ENCODE measurements at places on chromosomes 3 and 15. TPM values are rescaled to one million over a fixed set of nuclear protein-coding genes. Genes with fewer than 3 reads are reported as not detected.

DNA sequence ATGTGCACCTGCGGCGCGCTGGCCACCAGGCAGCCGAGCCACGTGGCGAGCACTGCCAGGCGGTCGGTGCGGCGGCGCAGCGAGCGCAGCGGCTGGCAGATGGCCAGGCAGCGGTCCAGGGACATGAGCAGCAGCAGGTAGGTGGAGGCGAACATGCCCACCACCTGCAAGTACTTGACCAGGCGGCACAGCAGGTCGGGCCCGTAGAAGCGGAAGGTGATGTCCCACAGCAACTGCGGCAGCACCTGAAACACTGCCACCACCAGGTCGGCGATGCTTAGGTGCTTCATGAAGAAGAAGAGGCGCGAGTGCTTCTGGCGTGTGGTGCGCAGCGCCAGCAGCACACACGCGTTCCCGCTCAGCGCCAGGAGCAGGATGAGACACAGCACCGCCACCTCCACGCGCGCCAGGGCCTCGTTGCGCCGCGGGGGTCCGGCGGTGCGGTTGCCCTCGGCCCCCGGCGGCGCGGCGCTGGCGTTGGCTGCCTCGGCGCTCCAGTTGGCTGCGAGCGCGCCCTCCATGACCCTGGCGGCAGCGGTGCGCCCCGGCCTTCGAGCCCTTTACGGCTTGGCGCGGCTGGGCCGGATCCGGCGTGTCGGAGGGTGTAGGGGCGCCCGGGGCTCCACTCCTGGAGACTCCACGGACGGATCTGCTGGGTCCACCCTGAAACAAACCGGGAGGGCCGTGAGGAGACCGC lies 1.6 kb downstream of the OXTR start:
- H3K27me3 ChIP-seq: no peaks in the 10 kb centered on the region
- H3K36me3 ChIP-seq: no peaks in the 10 kb centered on the region
- peaks cover 9% of the 10 kb centered on the region for H3K4me1 ChIP-seq
- DNase-seq: no peak

DNA sequence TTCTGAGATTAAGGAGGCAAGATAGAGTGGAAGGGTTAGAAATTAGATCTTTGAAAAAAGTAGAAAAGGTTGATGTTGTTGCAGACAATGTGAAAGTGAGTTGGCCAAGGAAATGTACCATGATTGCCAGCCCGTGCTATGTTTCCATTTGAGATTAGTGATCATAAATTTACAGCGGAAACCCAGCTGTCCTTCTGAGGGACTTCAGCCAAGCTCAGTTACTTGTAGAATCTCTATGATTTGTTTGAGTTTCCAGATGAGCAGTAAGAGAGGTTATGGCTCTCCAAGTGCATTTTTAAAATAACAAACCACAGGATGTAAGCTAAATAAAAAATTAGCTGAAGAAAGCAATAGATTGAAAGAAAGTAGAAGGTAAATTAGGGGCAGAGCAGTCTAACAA lies 54.2 kb upstream of the RBMS3 start:
- H3K36me3 ChIP-seq: no peaks in the 10 kb centered on the region
- no peaks in the 10 kb centered on the region for H3K4me1 ChIP-seq
- H3K27me3 ChIP-seq: no peaks in the 10 kb centered on the region
- no peak overlapping the region for H3K27ac ChIP-seq
- H3K4me3 ChIP-seq: no peak overlapping the region

DNA sequence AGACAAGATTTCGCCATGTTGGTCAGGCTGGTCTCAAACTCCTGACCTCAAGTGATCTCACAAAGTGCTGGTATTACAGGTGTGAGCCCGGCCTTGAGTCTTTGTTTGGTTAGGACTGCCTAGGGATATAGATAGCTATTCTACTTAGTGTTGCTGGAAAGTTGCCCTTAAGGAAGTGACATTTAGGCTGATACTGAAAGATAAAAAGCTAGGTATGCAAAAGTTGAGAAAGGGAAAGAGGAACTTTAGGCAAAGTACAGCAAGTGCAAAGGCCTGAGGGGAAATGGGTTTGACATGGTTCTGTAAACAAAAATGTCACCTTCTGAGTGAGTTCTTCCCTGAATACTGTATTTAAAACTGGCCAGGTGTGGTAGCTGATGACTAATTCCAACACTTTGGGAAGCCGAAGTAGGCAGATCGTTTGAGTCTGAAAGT lies 111.5 kb downstream of the ZNF609 start:
- no peaks in the 10 kb centered on the region for H3K27me3 ChIP-seq
- H3K4me1 ChIP-seq: peaks cover 19% of the 10 kb centered on the region
- peak overlapping the region; percentile 68 for H3K27ac ChIP-seq

- no peak overlapping the region for H3K27ac ChIP-seq
- no peak for DNase-seq
- H3K27me3 ChIP-seq: no peaks in the 10 kb centered on the region
- no peaks in the 10 kb centered on the region for H3K36me3 ChIP-seq
Measured at GRCh38 chr15:63075984-63076713, 33.6 kb downstream of the TPM1 start.

GRCh38 chr15:39631357-39631756 lies 50.5 kb downstream of the THBS1 start:
- H3K4me3 ChIP-seq: no peak overlapping the region
- H3K4me1 ChIP-seq: no peaks in the 10 kb centered on the region
- no peaks in the 10 kb centered on the region for H3K36me3 ChIP-seq
- DNase-seq: no peak
- H3K27me3 ChIP-seq: no peaks in the 10 kb centered on the region

DNA sequence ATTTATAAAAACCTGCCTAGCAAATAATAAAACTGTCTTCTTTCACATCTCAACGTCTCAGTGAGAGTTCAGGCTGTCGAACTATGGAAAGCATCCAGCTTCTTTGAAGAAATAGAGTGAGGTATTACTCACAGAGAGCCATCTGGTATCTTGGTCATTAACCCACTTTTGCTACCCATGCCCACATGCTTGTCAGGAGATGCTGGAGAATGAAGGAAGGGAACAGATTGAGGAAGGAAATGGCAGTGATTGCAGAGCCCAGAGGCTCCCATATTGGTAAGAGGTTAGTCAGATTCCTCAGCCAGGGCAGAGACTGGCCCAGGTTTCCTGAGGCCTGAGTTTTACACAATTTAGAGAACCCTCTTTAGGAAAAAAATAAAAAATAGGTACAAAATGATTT lies 119.1 kb downstream of the B3GALNT1 start:
- no peak overlapping the region for H3K27ac ChIP-seq
- H3K27me3 ChIP-seq: no peaks in the 10 kb centered on the region
- H3K4me3 ChIP-seq: no peak overlapping the region
- H3K4me1 ChIP-seq: no peaks in the 10 kb centered on the region
- H3K36me3 ChIP-seq: no peaks in the 10 kb centered on the region

DNA sequence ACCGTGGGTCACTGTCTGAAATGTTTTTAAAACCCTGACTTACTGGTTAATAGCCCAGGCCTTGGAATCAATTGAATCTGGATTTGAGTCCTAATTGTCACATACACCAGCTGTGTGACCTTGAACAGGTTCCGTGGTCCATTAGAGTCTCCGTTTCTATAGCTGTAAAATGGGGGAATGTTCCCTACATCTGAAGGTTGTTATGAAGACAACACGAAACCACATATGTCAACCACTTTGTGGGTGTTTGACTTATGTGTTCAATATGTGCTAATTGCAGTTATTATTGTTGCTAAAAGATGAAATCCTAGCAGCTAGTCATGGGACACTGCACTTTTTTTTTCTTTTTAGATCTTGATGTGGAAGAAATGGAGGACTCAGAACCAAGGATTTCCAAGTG lies 35.3 kb downstream of the ZBTB38 start:
- DNase-seq: no peak
- H3K4me3 ChIP-seq: no peak overlapping the region
- H3K4me1 ChIP-seq: peaks cover 5% of the 10 kb centered on the region
- 0 out of 2 replicates have a peak, but pooled peaks cover 5% of the 10 kb centered on the region for H3K27me3 ChIP-seq

GRCh38 chr3:5262507-5262906 lies 75.0 kb downstream of the EDEM1 start:
- H3K27ac ChIP-seq: no peak overlapping the region
- H3K4me1 ChIP-seq: no peaks in the 10 kb centered on the region
- no peaks in the 10 kb centered on the region for H3K36me3 ChIP-seq
- no peak overlapping the region for H3K4me3 ChIP-seq
- no peaks in the 10 kb centered on the region for H3K27me3 ChIP-seq
- DNase-seq: no peak

DNA sequence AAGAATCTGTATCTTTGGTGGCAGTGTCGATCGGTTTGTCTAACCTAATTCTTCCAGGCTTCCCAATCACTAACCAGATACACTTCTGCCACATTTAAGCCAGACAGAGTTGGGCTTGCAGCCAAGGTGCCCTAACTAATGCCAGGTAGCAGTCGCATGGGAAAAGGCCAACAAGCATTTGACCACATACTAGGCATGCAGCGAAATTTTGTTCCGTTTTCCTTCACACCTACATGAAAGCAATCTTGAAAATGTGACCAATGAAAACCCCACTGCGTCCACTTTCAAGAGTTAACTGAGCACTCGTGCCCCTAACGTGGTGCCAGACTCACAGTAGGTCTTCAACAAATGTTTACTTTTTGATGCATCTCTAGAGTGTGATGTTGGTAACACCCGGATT lies 192.2 kb upstream of the TPM1 start:
- peaks cover 88% of the 10 kb centered on the region for H3K4me1 ChIP-seq
- no peaks in the 10 kb centered on the region for H3K36me3 ChIP-seq
- H3K4me3 ChIP-seq: no peak overlapping the region
- H3K27me3 ChIP-seq: no peaks in the 10 kb centered on the region

DNA sequence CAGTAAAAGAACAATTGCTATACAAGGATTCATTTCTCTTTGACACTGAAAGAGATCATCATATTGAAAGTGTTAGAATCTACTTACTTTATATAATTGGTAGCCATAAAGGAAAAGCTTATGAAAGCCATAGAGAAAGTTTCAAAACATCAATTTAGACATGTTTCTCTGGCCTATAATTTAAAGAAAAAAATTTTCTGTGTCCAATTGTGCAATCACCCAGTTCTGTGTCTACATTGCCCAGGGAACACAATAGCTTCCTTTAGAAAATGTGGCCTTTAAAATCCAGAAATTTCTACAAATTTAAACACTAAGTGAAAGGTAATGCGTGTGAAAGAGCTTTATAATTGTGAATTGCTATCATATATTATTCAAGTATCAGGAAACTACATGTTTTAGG lies 259.2 kb downstream of the GBE1 start:
- H3K4me3 ChIP-seq: no peak overlapping the region
- no peak overlapping the region for H3K27ac ChIP-seq
- no peak for DNase-seq
- no peaks in the 10 kb centered on the region for H3K36me3 ChIP-seq
- H3K27me3 ChIP-seq: no peaks in the 10 kb centered on the region

- no peak overlapping the region for H3K4me3 ChIP-seq
- H3K27ac ChIP-seq: no peak overlapping the region
- H3K4me1 ChIP-seq: no peaks in the 10 kb centered on the region
- H3K27me3 ChIP-seq: peaks cover 72% of the 10 kb centered on the region
- DNase-seq: no peak
- no peaks in the 10 kb centered on the region for H3K36me3 ChIP-seq
Measured at GRCh38 chr3:37526511-37526910, 335.2 kb upstream of the CTDSPL start.

DNA sequence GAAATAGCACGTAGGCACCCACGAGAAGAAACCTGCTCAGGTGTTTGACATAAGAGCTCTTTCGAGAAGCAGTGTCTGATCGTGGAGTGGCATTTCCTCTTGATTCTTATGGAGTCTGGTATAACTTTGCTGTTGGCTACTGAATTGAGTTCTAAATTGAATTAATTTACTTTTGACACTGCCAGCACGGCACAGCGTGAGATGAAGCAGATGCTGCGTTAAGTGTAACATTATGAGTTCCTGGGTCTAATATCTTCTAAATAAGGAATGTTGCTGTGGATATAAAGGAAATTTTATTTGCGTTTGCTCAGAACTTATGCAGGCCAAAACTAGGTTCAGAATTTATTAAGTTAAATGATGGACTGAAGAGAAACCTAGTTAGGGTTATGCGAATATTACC lies 919.9 kb downstream of the TUSC7 start:
- no peaks in the 10 kb centered on the region for H3K27me3 ChIP-seq
- DNase-seq: no peak
- H3K36me3 ChIP-seq: no peaks in the 10 kb centered on the region
- no peaks in the 10 kb centered on the region for H3K4me1 ChIP-seq
- no peak overlapping the region for H3K4me3 ChIP-seq
- H3K27ac ChIP-seq: no peak overlapping the region

DNA sequence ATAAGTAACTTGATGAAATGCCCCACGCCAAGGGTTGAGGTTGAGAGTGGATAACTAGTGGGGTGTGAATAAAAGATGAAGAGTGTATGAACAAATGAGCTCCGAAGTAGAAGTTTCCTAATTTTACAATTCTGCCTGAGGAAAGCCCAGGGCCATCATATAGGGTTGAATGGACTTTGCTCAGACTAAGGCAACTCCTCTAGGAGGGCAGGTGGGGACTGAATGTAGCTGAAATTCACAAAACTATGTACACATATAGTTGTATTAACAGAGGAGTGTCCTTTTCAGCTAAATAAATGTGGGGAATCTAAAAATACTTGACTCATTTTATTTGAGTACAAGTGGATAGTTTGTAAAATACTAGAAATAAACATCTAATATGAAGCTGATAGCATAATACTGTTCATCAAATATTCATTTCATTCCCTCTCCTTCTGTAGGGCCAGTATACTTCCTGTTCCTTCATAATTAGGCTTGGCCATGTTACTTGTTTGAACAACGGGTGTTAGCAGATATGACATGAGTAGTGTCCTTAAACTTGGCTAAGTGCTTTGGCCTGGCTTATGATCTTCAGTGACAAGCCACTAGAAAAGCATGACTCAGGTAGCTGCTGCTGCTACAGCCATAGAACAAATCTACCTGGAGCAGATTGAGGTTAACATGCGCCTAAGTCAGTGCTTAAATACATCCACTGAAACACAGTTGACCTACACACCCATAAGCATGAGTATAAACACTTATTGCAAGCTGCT lies 26.5 kb downstream of the PLSCR1 start:
- DNase-seq: no peak
- no peaks in the 10 kb centered on the region for H3K4me1 ChIP-seq
- H3K27me3 ChIP-seq: no peaks in the 10 kb centered on the region
- no peak overlapping the region for H3K27ac ChIP-seq

DNA sequence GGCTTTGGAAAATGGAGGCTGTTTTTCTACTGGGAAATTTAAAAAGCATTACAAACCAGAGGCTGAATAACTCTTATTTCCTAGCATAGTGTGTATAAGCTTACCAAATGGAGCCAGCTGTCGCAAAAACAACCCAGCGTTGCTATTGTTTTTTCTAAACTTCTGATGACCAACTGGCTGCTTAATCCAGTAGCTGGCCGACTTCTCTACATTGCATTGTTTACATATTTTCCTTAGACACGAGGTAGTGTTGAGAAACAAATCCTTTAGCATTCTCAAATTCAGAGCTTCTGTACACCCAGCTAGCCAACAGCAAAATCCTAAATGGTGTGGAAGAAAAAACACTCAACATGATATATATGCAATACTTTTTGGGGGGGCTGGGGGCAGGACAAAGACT lies 161.0 kb upstream of the ADAMTS9 start:
- no peaks in the 10 kb centered on the region for H3K27me3 ChIP-seq
- DNase-seq: no peak
- H3K4me3 ChIP-seq: no peak overlapping the region
- H3K4me1 ChIP-seq: no peaks in the 10 kb centered on the region
- H3K36me3 ChIP-seq: no peaks in the 10 kb centered on the region
- no peak overlapping the region for H3K27ac ChIP-seq

GPR171 gene
- total RNA-seq: not detected

TF gene
- total RNA-seq: 0.24 TPM

MGLL gene
- 28.2 TPM for total RNA-seq

GAP43 gene
- not detected for total RNA-seq

IGSF11 gene
- total RNA-seq: not detected

NLGN1 gene
- total RNA-seq: 1.4 TPM

ADAMTSL3 gene
- 3.2 TPM for total RNA-seq

CCRL2 gene
- total RNA-seq: 1.2 TPM

CLDN11 gene
- 1.9 TPM for total RNA-seq

All from PC-9 (cell line).